ENCODE measurements at places on chromosomes 12 and 14.

DNA sequence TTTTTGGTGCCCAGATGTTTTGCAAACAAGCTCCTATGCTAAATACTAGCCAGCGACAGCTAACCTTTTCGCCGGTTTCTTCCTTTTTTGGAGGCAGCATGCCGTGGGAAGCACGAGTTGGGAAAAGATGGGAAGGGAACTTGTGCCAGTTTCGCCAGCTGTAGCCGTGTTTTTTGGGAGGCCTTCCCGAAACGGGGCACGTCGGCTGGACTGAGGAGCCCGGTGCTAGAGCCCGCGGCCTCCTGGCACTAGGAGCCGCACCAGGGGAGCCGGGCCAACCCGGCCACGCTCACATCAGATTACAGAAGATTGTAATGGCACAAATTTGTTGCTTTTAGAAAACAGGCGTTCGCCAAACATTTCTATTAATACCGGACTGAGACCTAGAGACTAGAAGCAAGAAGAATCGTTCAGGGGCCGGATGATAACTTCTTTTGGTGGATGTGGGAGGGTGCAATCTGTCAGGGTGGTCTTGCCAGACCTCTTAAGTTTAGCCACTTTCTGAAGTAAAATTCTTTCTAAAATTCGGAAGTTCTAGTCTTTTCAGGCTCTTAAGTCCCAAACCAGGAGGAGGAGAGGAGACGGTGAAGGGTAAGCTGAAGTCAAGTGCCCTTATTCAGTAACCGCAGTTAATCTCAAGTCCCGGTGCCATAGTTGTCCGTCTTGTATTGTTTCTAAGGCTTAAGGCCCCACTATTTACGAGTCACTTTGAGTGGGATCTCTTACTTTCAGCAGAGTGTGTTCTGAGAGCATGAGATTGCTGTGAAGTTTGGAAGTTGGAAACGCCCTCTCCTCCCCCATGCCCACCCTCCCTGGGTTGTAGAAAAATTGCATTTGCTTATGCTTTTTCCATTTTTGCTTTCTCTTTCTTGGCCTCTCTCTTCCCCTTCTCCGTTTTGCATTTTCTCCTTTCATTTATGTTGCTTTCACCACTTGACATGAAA is 1.3 kb downstream of the RASSF3 start:
- DNase-seq, result no peak

- peak; percentile 69 for DNase-seq
Measured at GRCh38 chr12:131860472-131861260, 32.5 kb downstream of the MMP17 start.

DNA sequence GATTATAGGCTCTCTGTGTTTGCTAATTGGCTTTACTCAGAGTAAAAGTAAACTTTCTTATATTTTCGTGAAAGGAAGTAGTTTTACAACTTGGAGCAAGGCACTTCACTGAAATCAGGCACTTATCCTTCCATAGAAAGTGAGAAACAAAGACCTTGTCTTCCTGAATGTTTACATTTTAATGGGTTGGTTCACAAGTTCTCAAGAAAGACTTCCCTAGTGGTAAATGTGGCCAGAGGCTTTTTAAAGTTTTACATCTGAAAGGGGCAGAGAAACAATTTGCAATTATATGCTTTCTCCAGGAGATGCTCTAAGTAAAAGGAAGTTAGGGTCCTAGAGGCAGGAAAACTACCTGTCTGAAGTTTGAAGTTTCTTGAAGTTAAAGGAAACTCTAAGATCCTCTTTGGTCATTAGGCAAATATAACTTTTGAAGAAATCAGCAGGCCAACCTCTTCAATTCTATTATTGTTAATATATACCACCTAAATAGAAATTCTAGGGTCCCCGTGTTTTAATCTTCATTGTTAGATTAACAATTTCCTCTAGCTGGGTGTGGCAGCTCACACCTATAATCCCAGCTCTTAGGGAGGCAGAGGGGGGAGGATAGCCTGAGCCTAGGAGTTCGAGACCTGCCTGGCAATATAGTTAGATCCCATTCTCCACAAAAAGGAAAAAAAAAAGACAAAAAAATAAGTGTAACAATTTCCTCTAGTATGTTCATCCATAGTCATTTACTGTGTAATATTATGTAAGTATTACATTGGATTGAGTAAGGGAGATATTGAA is 644.9 kb upstream of the FOXG1 start:
- no peak for DNase-seq

GRCh38 chr14:29007990-29008389 is 241.4 kb downstream of the FOXG1 start:
- no peak for DNase-seq

DNA sequence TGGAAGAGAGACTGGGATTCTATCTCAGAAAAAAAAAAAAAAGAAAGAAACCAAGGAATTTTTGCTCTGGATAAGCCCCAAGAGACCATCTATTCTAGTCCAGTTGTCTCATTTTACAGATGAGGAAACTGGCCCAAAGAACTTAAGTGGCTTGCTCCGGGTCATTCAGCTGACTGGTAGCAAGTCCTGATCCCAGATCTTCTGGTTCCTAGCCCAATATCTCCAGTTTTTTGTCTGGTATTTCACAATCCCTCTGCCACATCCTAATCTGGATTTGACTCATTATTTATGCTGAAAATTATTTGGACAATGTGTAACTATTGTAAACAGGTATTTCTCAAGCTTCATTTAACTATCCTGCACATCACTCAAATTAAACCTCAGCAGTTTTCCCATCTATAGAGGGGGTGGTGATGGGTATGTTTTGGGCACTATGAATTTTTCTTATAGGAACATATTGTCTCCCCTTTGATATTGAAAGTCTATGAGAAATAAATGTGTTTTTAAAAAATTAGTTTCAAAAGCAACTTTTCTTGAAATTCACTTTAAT is 43.4 kb downstream of the PPP2R5E start:
- no peak for DNase-seq

- DNase-seq, result no peak
Measured at GRCh38 chr14:23577710-23578392, 739 bp downstream of the JPH4 start.

GRCh38 chr12:17691369-17691768 is 398.6 kb downstream of the RERGL start:
- no peak for DNase-seq

- DNase-seq, result no peak
Measured at GRCh38 chr12:28750946-28751685, 398.0 kb upstream of the FAR2 start.

GRCh38 chr12:106900554-106900953 is 55.2 kb upstream of the TMEM263 start:
- no peak for DNase-seq

DNA sequence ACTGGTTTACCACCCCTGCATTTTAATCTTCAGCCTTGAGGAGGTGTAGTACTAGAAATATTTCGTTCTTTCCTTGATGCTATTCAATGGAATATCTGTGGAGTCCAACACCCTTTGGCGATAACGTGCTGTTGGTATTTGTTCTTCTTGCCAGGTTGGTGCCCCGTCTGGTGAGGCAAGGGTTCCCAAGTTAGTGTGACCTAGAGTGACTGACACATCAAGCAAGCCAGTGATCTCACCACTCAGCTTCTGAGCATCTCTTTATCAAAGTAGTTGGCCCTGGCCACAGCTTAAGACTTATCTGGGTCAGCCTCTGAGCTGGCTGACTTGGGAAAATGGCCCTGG is 60.2 kb downstream of the PLXNC1 start:
- no peak for DNase-seq

GRCh38 chr12:121113057-121113456 is 19.6 kb upstream of the P2RX7 start:
- DNase-seq, result no peak

All from HTR-8/SVneo (cell line).